GM10248 (cell line): ENCODE measurements at places on chromosomes 16 and 17.

GRCh38 chr17:17816831-17817551, 19.8 kb downstream of the SREBF1 start:
- DNase-seq: no peak

GRCh38 chr17:45146890-45147580, 1.2 kb upstream of the HEXIM1 start:
- peak; percentile 66 for DNase-seq

DNA sequence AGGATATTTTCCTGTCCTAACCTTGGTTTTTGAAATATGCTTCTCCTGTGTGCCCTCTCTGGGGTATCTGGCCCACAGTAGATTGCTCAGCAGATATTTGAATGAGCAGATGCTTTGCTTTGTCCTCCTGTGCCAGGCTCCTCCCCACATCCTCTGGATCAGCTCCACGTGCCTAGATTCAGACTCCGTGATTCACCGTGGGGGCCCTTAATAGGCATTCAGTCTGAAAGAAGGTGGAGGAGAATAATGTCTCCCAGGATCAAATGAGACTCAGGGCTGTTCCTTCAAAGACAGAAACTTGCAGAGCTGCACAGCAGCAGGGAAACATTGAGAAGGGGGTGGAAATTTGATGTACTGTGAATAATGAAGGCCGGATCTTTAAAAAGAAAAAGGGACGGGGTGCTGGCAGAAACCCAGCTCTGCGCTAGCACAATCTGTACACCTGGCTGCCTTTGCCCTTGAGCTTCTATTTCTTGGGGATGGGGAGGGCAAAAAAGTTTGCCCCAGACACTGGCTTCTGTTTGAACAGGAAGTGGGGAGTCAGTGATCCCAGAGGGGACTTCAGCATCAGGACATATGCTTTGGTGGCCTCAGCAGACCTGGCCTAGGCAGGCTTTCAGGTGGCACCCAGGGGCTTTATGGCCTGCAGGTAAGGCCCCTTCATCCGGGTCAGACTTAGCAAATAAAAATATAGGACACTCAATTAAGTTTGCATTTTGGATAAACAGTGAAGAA, 15.9 kb upstream of the SLC12A3 start:
- no peak for DNase-seq

DNA sequence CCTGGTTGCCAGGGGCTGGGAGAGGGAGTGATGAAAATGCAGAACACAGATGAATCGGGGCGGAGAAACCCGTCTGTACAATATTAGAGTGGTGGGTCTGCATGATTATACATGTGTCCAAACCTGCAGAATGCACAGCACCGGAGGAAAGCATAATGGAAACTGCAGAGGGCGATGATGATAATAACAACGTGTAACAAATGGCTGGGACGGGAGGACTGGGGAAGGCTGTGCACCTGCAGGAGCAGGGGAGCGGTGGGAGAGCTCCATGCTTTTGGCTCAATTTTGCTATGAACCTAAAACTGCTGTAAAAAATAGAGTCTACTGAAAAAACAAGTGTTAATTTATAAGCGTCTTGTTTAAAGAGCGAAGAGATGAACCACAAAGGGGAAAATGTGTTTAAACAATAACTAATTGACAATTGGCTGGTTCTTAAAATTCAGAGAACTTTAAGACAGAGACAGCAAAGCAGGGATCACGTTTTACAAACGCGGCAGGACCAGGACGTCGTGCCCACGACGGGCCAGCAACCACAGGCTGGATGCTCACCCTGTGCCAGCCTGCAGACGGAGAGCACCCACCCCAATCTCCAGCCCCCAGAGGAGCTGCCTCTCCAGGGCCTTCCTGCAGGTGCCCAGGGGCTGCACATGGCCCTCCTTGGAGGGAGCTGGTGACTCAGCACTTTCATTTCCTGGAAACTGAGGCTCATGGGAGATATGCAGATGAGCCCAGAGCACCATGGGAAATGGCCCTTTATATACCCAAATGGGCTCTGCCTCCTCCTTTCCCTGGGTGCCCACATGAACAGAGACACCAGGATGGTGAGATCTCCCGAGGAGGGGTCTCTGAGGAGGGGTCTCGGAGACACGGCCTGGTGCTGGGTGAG, at the start of gene TEX19:
Gene TEX19 (plus strand): TSS at position 783 of the 886 bp plus-strand sequence. CDS start 2,904 bp downstream, outside the sequence.
- DNase-seq: no peak

DNA sequence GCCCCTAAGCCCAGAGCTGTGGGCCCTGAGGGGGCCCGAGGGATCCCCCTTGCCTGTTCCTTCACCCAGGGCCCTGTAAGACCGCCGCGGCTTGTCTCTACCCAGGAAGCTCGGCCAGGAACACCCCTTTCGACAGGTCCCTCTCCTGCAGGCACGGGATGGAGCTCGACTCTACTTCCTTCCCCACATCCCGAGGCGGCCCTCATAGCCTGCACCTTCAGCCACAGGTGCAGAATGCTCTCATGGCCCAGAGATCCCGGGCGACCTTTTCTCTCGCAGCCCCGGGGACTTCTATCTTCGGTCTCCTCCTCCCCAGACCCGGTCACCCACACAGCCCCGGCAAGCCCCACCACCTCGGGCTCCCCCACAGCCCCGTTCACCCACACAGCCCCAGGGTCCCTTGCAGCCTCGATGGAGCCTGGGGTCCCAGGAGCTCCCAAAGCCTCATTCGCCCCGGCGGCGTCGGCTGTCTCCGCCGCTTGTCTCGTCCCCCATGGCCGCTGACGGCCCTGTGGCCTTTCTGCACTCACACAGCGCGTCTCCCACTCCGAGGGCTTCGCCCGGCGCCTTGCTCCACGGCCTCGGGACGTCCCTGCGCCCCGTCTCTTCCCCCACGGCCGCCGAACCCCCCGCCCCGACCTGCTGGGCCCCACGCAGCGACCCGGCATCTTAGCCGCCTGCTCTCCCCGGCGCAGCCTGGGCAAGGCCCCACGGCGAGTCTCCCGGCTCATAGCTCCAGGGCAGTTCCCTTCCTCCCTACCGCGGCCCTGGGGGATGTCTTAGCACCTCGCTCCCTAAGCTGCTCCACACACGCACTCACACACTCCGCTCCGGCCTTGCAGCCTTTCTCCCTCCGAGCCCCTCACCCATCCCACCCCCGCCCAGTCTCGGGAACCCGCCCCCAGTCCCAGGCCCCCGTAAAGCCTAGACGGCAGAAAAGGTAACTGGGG, 650 bp downstream of the KIAA0753 start:
- DNase-seq: peak; percentile 48

GRCh38 chr17:1255041-1255440, 15.2 kb upstream of the BHLHA9 start:
- no peak for DNase-seq

- DNase-seq: no peak
These were observed 84.9 kb downstream of the DNAH17 start for GRCh38 chr17:78492116-78492799.

DNA sequence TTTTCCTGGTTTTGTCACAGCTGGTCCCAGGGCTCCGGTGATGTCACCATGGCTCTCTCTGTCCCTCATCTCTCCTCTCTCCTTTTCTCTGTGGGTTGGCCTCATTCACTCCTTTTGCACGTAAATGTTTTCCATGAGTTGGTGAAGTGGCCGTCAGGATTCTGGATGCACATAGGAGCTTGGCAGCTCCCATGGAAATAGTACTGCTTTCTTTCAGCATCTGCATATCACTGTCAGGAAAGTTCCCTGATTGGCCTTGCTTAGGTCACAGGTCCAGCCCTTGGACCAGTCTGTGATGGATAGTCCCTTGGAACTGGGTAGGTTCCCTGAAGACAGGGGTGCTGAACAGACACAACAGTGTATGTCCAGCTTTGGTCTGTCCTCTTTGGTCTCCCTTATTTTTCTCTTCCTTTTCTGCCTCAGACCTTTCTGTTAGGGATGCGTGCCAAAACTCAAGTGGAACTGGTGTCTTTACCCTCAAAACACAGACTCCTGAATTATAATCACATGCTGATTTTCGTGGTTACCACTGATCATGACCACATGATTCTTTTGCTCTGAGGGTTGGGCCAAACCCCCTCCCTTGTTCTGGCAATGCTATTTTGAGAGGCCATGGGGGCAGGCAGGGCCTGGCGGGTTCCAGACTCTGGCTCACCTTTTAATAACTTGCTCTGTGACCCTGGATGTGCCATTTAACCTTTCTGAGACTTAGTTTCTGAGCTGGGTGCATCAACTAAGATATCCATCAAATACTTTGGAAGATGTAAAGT, 99.0 kb downstream of the MSI2 start:
- DNase-seq: no peak

- DNase-seq: no peak
These were observed 257.4 kb upstream of the IRX5 start for GRCh38 chr16:54673313-54673712.

DNA sequence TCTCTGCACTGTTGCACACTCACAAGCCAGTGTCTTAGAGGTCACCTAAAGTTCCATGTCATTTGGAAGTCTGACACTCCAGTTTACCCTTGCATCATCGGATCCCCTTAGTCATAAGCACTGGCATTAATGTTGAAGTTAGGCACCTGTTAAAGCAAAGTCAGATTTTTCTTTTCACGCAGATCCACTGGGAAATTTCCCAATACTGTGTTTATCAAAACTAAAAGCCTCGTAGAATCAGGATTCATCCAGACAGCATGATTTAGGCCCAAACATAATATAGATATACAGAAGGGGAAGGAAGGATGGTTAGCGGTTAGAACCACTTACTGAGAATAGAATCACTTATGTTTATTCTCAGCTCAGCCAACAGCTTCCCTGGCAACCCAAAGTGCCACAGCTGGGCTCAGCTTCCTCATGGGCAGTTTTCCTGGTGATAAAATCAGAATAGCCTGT, 30.1 kb upstream of the HAPSTR1 start:
- no peak for DNase-seq

- no peak for DNase-seq
These were observed 206.4 kb downstream of the KATNIP start for GRCh38 chr16:27756206-27756970.

DNA sequence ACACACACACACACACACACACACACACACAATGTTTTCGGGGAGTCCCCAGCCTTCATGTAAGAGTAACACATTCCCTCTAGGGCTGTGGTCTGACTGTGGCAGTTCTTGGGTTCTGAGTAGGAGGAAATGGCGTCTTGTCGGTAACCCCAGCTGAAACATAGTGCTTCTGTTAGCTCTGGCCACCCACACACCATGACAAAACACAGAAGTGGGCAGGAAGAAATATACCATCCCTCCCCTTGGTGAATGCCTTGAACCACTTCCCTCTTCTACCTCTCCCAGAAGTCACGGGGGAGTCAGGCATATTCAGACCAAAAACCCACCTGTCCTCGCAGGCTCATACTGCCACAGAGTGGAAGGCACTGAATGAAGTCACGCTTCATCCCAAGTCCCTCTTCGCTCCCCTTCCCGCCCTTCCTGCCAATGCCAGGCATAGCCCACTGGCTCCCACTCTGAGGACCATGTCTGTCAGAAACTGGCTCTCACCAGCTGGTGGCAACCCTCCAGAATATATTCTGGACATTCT, 11.5 kb downstream of the SLC35B1 start:
- peak; percentile 79 for DNase-seq

GRCh38 chr17:76196675-76197074, 43.6 kb downstream of the RNF157 start:
- no peak for DNase-seq

DNA sequence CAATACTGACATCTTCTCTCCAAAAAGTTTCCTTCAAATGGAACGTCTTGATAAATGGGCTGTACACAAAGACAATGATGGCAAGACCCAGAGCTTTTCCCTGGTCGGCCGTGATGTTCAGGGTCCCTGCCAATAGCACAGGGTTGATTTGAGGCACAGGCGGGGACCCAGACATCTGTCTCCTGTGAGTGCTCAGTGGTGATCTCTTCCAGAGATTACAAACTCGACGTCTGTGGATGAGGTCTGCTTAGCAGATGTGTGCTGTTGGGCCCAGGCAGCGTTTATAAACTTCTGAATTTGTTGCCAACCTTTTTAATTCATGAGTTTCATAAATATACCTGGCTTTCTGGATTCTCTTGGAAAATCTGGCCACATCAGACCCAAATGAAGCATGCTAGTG, 14.9 kb downstream of the CPPED1 start:
- no peak for DNase-seq
